ENCODE measurements at places on chromosomes 3 and 15.

DNA sequence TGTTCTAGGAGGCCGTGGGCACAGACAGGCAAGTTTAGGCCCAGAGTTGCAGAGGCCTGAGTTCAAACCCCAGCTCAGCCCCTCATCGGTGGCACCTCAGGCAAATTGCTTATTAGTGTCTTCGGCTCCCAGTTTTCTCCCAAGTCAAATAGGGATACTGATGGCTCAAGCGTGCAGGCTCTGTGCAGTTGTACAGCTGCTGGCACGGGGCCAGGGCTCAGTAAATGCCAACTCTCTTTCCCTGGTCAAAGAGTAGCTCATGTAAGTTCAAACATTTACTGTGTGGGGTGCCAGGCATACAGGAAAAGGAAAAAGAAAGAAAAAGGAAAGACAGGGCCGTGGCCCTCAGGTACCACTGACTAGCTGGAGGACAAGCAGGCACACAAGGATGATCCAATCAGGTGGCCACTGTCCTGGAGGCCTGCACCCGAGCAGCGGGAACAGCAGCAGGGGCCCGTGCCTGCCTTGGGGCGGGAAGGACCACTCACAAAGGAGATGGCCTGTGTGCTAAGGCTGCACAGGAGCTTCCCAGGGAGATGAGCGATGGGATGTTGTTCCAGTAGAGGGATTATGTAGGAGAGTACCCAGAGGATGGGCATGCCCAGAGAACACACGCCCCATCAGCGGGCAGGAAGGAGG is 70.8 kb downstream of the TBC1D2B start:
- no peak for DNase-seq

GRCh38 chr15:75620841-75621391 is 4.6 kb downstream of the SNUPN start:
- DNase-seq = peak; percentile 90

DNA sequence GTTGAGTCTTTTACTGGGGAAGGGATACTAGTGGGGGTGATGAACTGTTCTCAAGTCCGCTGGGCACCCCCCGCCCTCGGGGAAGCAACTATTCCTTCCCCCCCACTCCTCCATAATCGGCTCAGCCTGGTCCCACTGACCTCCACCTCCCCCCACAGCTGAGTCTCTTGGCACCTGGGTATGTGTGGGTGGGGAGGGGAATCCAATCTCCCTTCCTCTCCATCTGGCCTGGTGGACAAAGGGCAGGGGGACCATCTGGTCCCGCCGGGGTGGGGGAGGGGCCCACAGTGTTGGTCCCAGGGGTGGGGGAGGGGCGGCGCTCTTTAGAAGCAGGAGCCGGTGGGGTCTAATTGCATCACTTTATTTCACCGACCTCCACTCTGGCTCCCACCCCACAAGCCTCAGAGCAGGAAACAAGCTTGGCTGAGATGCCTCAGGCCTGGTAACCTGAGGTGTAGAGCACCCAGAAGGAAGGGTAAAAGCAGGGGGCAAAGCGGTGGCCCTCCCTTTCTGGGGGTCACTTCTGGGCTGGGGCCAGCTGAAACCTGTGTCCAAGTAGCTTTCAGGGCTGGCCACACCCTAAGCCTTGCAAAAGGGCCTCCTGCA is 1.0 kb upstream of the PCBP4 start:
- DNase-seq = no peak

DNA sequence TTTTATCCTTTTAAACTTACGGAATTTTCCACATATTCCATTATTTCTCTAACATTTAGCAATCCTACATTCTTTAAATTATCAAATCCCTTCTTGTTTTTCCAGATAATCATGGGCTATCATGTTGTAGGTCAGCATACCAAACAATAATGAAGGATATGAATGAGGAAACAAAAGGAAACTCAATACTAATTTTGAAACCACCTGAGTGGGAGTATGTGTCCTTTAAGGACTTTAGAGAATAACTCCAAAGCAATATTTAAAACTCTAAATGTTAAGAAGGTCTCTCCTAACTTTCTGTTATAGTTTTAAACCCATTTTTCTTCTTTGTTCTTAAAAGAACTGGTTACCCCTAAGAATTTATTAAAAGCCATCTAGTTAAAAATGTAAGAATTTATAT is 43.0 kb downstream of the TP53BP1 start:
- DNase-seq = no peak

GRCh38 chr3:167184511-167184910 is 195.6 kb downstream of the ZBBX start:
- DNase-seq = no peak

DNA sequence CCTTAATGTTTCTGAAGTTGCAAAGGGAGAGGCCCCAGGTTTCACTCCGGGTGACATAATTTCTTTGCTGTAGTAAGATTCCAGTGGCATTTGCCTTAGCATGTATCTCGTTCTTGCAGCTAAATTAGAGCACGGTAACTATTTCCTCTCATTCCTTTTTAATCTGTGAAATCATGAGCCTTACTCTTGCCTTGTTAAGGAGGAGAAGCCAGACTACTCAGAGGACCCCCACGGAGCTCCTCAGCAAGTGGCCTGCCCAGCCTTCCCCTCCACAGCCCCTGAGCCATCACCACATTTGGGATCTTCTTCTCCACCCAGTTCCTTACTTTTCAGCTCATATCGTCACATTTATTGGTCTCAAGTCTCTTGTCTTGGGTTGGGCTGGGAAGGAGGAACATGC is 54.2 kb downstream of the ABHD2 start:
- no peak for DNase-seq

Measured in coronary artery (tissue), 2 donors.